ENCODE measurements at places on chromosomes 12 and 14. TPM values are rescaled to one million over a fixed set of nuclear protein-coding genes. Genes with fewer than 3 reads are reported as not detected.

DNA sequence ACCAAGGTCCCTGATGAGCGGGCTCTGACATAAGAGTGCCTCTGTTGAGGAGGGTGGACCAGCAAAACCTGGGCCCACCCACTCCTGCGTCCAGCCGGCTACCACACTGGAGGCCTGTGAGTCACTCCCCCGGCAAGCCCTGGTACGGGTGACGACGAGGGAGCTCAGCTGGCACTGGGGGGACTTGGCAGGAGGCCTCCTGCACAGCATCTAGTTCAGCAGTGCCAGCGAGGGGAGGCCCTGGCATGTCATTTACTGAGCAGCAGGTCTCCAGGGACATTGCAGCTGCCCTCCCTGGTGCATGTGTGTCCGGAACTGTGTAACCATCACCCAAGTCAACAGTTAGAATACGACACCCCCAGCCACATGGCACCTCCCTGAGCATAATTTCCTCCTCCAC, 24.4 kb downstream of the CD9 start:
- DNase-seq: no peak

- DNase-seq: no peak
Measured at GRCh38 chr12:2752676-2753371, 41.9 kb upstream of the FKBP4 start.

DNA sequence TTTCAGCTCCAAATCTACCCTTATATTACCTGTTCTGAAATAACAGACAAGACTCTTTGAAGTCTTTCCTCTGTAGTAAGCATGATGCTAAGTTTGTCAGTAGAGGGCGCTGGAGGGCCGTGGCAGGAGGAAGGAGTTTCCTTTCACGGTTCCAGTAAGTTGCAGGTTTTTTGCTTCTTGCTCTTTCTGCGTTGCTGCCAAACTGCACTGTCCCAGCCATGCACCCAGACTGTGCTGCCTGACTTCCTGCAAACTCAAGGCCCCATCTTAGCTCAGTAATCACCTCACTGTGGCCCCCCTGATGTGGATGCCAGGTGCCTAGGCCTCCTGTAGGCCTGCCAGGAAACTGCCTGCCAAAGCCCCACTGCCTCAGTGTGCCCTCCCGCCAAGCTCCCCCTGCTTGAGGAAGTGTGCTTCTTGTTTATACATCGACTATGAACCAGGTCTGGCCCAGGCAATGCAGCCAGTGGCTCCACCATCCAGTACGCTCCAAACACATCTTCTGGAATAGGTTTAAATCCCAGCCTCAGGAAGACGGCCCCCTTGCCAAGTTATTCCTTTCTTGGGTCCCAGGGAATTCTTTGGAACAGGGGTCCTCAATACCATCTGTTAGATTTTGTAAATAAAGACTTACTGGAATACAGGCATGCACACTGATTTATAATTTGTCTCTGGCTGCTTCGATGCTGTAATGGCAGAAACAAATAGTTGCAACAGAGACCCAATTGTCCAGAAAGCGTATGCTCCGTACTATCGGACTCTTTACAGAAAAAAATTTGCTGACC, 193.7 kb upstream of the LRIG3 start:
- peak; percentile 56 for DNase-seq

- DNase-seq: no peak
Measured at GRCh38 chr14:53953828-53954550, 2.6 kb downstream of the BMP4 start.

- DNase-seq: no peak
Measured at GRCh38 chr12:116113398-116114130, 163.9 kb downstream of the MED13L start.

DNA sequence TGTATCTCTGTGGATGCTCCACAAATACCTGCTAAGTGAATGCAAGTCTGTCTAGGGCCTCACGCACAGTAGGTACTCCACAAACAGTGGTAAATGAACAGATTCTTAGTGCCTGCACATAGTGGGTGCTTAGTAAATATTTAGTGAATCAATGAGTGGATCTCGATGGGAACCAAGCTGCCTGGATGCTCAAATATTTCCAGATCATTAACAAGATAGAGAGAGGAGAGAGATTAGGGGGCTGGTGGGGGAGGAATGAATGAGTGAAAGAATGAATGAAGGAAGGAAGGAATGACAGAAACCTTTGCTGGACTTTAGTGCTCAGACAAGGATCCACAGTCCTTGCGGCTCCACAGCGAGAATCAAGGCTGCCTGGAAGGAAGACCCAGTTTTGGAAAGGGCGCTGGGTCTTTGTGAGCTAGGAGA, 118.2 kb downstream of the SCARB1 start:
- no peak for DNase-seq

DNA sequence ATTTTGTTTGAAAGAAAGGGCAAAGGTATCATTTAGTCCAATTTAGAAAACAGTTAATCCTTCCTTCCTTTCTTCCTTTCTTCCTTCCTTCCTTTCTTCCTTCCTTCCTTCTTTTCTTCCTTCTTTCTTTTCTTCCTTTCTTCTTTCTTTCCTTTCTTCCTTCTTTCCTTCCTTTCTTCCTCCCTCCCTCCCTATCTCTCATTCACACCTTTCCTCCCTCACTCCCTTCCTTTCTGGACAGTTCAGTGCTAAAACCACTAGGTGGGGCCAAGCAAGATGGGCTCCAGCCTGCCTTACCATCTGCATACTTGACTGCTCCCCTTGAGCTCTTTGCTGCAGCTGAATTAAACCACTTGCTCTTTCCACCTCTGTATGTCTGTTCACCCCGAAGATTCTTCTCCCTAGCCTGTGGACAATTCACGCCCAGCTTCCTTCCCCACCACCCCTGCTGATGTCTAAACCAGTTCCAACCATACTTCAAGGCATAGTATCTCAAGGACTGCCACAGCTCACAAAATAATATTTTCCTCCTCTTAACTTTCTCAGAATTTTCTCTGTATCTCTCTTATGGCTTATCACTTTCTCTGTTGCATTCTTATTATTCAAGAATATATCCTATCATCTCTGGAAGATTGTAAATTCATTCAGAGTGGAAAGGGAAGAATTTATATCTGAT, 78.0 kb downstream of the DBX2 start:
- DNase-seq: no peak

- DNase-seq: no peak
Measured at GRCh38 chr12:11477110-11477509, 81.7 kb upstream of the PRB2 start.

- DNase-seq: no peak
Measured at GRCh38 chr12:54412786-54413185, 6.3 kb downstream of the ITGA5 start.

DNA sequence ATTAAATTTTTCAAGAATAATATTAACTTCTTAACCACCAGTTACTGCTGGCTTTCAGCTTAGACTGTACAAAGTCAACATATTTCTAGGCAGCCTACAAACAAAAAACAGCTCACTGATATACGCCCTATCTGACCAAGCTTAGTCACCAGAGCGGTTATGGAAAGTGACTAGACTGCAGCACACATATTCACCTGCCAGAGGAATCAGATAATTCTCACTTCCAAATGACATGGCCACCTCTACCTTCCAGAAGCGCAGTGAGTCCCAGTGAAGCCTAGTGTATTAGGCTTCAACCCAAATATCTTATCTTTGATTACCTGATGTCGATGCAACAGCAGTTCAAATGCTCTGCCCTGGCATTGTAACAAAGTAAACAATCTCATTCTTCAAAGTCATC, 8.5 kb downstream of the STXBP6 start:
- no peak for DNase-seq

GRCh38 chr12:21354641-21355040, 18.1 kb upstream of the IAPP start:
- DNase-seq: no peak

DNA sequence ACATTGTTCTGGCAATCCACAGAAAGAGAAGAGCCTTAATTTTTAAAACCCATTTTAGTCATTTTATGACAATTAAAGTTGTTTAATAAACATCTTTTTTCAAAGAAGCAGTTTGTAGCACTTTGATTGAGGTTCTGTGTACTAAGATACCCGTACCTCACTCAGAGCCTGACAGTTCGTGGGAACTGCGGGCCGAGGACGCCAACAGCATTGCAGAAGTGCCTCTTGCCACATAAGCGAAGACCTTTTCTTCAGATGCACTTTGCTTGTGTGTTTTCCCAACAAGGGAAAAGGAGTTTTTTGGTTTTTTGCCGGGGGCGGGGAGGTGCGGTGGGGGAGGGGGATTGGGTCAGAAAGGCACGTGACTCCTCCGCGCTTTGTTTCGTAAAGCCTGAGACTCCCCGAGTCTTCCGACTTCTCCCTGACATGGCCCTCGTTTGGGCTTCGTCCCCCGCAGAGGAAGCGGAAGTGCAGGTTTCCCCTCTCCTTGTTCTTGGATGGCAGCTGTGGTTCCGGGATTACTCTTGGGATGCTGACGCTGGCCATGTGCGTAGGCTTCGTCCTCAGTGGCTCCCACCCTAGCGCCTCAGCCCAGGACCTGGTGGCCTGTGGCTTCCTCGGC, 70.8 kb downstream of the WDR20 start:
- DNase-seq: no peak

DNA sequence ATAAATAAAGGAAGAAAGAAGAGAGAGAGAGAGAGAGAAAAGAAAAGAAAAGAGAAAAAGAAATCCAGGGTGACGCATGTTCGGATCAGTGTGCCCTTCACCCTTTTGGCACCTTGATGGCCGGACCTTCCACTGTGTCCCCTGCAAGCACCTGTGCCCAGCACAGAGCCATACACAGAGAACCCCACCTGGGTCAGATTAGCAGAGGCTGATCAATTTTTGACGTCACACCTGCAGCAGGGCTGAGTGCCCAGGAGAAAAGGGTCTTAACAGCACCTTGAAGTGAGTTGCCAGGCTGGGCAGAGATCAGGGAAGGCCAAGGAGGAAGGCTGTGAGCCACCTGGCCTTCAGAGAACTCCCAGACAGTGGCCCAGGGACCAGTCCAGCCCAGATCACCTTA, 114.4 kb downstream of the CALM1 start:
- DNase-seq: no peak

The TAS2R31 gene
- total RNA-seq: 5.8 TPM

The KLRK1 gene
- 6.5 TPM for total RNA-seq

The DENND5B gene
- total RNA-seq: 15.9 TPM

The AQP5 gene
- not detected for total RNA-seq

The GCH1 gene
- 17.2 TPM for total RNA-seq

Data from omental fat pad (tissue), 4 donors.